ENCODE measurements at places on chromosomes 5 and 9.

GRCh38 chr9:88342246-88342645 is 46.0 kb upstream of the SPIN1 start:
- no peak for DNase-seq

DNA sequence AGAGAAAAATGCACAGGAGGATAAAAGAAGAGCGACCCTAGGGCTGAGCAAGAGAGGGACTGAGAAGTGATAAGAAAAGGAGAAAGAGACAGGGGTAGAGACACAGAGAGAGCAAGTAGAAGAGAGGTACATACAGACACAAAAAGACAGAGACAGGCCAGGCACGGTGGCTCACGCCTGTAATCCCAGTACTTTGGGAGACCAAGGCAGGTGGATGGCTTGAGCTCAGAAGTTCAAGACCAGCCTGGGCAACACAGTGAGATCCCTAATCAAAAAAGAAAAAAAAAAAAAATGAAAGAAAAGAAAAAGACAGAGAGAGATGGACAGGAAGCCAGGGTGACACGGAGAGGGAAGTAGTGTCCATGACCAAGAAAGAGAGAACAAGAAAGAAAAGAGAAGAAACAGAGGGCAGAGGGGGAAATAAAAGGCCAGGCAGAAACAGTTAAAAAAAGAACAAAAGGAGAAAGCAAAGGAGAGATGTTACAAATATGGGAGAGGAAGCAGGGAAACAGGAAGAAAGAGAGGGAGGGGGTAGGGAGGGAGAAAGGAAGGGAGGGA is 209.4 kb upstream of the TRIM32 start:
- DNase-seq: no peak

DNA sequence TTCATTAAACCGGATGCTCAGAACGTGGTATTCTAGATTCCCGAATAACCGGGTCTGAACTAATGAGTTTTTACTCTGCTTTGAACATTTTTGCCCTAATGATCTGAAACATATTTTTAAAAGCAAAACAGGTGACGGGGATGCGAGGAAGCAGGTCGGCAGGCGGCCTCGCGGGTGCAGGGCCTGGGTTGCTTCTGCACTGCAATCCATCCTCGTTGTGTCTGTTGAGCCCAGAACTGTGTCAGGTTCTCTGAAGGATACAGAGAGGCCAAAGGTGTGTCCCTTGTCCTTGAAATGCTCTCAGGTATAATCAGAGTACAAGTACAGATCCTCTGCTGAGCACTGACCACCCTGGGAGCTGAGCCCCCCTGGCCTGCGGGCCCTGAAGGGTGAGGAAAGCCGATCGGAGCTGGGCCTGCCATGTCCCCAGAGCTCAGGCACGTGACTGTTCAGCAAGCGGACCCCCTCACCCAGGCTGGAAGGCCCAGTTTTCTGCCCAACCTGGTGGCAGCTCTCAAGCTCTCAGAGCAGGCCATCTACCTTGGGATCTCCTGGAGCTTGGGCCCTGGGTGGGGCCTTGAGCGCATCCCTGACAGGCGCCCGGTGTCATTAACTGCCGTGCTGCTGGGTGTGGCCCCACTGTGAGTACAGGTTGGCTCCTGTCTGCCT is 151.8 kb downstream of the OLFM1 start:
- no peak for DNase-seq

GRCh38 chr5:90184764-90185163 is 224.8 kb downstream of the CETN3 start:
- DNase-seq: no peak

- peak; percentile 69 for DNase-seq
Observed at GRCh38 chr5:142143878-142144277, 35.3 kb downstream of the NDFIP1 start.

GRCh38 chr5:61071526-61071925 is 90.7 kb downstream of the SMIM15 start:
- no peak for DNase-seq

- no peak for DNase-seq
Observed at GRCh38 chr9:112743216-112743836, 7.2 kb upstream of the SNX30 start.

Measured in hematopoietic multipotent progenitor cell treated with erythropoietin and hydrocortisone succinate and interleukin-3 and kit ligand, for 4 days (in vitro differentiated cells).